H9 (cell line): ENCODE measurements at places on chromosomes 2 and 18. TPM values are rescaled to one million over a fixed set of nuclear protein-coding genes. Genes with fewer than 3 reads are reported as not detected.

DNA sequence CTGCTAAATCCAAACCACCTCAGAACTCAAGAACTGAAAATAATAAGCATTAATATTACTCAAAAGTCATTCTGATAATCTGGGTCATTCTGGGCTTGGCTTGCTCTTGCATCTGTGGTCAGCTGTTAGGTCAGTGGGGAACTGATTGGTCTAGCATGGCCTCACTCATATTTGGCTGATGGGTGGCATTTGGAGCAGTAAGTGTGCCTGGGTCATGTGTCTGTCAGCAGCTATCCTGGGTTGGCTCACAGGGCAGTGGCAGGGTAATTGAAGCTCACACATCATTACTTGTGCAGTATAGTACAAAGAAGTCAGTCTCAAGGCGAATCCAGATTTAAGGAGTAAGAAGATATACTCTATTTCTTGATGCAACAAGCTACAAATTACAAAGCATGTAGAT, 9.6 kb downstream of the RPL37A start:
- peaks cover 41% of the 10 kb centered on the region for H3K36me3 ChIP-seq
- H3K4me1 ChIP-seq: no peaks in the 10 kb centered on the region
- DNase-seq: no peak

DNA sequence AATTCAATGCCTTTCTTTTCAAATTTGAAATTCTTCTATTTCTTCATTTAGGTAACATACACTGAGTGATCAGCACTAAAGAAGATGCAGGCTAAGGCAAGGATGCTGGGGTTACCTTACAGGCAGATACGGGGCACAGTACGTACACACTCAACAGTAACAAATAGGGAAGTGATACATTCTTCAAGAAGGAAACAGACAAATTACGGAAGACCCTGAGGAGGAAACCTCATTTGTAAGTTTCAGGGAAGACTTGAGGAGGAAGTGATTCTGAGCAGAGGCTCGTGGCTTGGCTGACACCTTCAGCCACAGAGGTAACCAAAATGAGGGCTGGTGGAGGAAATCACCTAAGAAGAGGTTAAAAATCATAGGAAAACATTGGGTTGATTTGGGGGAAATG, 1108.3 kb upstream of the KLHL29 start:
- H3K27ac ChIP-seq: no peak overlapping the region
- no peaks in the 10 kb centered on the region for H3K4me1 ChIP-seq
- no peak for DNase-seq
- no peaks in the 10 kb centered on the region for H3K36me3 ChIP-seq

SMAD2 gene
- total RNA-seq: 114 and 121 TPM in 2 replicates

- no peak overlapping the region for H3K4me3 ChIP-seq
- H3K27ac ChIP-seq: no peak overlapping the region
- H3K4me1 ChIP-seq: peaks cover 3% of the 10 kb centered on the region; the same call in 1 of the 2 replicates
- peak; percentile 53 for DNase-seq
These were observed 58.1 kb downstream of the HEATR5B start for GRCh38 chr2:37026050-37026449.

GAREM1 gene
- 4.4 and 5.2 TPM in 2 replicates for total RNA-seq

KCNS3 gene
- total RNA-seq: 7.2 and 8.0 TPM in 2 replicates

DNA sequence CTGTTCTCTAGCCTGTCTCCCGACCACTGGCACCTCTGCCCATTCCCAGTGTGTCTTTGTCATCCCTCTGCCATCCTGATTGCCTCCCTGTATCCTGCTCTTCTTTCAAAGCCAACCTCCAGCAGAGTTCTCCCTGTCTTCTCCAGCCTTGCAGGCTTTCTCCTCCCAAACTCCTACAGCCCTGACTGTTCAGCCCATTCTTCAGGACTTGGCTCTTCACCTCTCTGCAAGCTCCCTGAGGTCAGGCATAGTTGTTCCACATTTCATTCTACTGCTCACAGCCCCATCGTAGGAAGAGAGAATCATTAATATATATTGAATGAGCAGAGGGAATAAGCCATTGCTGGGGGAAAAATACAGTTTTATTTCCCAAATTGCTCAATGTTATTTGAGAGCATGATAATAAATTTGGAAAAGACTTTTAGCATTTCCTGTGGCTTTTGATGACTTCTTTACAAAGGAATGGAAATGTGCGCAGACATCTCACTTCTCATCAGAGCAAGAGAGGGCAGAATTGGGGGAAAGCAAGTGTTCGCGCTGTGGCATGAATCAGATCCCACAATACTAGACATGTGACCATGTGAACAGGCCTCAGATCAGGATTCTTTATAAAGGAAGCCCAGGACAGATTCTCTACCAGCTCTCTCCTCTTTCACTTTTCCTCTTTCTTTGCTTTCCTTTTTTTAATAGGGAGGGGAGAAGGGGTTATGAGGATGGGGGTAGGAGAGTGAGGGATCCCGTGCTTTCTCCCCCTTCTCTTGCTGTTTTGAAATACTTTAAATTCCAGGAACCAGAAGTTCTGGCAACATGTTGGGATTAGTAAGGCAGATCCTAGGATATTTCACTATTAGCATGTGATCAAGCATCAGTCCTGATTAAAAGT, 37.4 kb downstream of the EPAS1 start:
- H3K27me3 ChIP-seq: no peaks in the 10 kb centered on the region; the same call in 1 of the 2 replicates
- DNase-seq: no peak
- peaks cover 10% of the 10 kb centered on the region; the same call in 1 of the 2 replicates for H3K4me1 ChIP-seq
- no peak overlapping the region for H3K27ac ChIP-seq
- H3K36me3 ChIP-seq: no peaks in the 10 kb centered on the region
